ENCODE measurements at places on chromosomes 3 and 15.

GRCh38 chr3:52805270-52806039, 10.9 kb downstream of the ITIH3 start:
- DNase-seq: no peak

DNA sequence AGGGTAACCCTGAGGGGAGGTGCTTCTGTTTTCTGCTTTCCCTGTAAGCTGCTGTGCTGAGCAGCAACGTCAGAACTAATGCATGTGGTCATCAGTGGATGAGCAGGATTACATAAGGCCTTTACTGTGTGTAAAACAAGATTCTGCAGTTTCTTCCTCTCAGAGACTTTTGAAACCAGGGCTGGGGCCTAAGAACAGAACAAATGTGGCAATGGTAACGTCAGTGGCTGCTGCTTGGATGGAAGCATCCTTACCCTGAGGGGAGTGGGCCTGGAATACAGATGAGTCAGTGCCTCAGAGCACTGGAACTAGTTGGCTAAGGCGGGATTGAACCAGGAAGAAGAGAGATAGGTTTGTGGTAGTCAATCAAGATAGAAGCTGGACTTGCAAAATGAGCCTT, 180.2 kb upstream of the KCNH8 start:
- no peak for DNase-seq

GRCh38 chr3:28243424-28244106, 2.1 kb downstream of the CMC1 start:
- no peak for DNase-seq

DNA sequence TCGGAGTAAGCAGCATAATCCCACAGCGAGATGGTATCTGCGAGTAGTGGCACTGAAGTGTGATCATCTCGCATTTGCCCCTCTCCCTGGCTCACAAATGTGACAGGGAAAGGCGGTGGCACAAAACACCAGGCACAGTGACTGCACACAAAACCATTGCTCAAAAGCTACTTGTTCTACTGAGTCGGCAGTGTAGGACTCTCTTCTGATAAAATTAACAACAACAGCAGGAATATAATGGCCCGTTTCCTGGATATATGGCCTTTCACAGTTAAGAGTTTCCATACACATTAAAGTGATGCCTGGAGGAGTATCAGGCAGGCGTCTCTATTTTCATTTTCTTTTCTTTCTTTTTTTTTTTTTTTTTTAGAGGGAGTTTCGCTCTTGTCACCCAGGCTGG, 69.0 kb downstream of the MYO1E start:
- DNase-seq: no peak

DNA sequence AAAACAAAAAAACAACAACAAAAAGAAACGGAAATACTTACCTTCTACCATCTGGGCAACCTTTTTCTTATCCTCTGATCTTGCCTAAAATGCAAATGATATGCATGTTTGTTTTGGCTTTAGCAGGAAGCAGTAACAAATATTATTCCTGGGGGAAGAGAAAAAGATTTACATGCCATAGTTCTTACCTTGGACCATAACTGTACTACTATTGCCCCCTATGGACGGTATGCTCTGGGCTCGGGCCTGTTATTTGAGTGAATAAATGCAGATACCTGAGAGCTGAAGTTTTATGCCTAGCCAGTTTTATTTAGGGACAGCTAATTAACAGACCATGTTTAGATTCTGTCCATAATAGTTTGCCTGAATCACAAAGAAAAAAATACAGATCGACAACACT, 12.6 kb upstream of the STARD5 start:
- DNase-seq: no peak

All from right lobe of liver (tissue), 6 donors.